ENCODE measurements at places on chromosomes 5 and 9.

DNA sequence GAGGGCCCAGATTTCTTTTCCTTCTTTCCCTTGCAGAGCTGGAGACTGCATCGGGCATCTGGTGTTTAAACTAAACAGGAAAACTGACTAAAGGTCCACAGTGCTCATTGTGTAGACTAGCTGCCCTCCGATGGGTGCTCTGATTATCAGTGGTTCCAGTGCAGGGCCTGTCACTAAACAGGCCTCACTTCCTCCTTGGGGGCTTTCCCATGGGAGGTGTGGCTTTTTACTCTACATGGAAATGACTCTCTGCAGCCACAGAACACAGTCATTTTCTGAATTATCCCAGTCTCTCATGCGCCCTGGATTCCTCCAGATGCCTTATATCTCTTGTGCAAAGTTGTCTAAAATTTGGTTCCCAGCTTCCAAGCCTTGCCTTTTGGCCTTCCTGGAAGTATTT, 199.2 kb downstream of the TRIO start:
- DNase-seq = no peak

GRCh38 chr5:111494355-111494999, 17.9 kb downstream of the STARD4 start:
- DNase-seq = no peak

GRCh38 chr5:190366-191035, 794 bp upstream of the LRRC14B start:
- no peak for DNase-seq

DNA sequence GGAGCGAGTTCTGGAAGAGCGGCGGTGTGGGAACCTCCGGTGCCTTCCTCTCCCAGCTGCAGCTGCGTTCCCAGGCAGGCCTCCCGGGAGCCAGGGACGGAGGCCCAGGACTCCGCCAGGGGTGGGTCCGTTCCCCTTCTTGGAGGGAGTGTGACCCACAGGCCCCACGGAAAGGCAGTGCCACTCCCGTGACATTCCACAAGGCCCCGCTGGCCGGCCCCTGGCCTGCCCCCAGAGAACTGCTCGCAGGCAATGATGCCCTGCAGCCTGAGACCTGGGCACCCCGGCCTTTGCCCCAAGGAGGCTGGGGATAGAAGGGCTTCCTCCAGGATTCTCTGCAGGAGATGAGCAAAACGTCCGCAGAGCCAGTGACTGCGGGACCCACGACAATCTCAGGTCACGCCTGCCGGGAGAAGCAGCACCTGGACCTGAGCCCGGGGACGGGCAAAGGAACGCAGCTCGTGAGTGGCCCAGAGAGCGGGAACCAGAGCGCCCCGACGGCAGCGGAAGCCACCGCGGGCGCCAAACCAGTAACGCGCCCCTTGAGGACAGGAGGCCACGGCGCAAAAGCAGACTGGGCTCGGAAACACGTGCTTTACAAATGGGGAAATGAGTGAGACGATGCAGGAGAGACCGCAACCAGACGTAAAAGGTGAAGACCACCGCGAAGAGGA, 9.3 kb downstream of the OBP2B start:
- DNase-seq = peak; percentile 52

DNA sequence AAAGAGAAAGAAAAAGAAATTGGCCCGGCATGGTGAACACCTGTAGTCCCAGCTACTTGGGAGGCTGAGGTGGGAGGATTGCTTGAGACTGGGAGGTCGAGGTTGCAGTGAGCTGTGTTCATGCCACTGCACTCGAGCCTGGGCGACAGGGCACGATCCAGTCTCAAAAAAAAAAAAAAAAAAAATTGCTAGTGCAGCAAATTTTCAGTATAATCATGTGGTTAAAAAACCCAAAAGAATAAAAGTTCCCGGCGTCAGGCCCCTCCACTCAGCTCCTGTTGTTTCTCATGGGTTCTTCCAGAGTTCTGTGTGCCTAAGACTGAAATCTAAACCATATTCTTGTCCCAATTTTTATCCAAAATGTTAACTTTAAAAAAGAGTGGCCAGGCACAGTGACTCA, 49.1 kb downstream of the WNK2 start:
- DNase-seq = no peak

DNA sequence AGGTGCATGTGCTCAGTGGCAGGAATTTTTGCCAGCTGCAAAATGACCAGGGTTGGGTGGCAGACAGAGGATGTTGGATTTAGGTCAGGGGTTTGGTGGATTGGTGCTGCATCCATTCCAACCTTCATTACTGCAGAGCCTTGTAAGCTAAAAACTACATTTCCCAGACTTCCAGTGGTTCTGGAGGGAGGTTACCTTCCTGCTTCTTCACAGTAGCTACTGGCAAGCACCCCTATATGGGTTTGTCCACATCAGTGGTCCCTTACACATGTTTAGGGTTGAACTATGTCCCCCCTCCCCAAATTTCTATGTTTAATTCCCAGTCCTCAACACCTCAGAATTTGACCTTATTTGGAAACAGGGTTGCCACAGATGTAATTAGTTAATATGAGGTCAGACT, 20.7 kb upstream of the IL17B start:
- no peak for DNase-seq

All from stimulated activated CD8-positive, alpha-beta memory T cell treated with anti-CD3 and anti-CD28 coated beads, Interleukin-15, amount 100 ng/mL, for 48 hours (primary cell).